ENCODE measurements at places on chromosomes 12 and 14.

DNA sequence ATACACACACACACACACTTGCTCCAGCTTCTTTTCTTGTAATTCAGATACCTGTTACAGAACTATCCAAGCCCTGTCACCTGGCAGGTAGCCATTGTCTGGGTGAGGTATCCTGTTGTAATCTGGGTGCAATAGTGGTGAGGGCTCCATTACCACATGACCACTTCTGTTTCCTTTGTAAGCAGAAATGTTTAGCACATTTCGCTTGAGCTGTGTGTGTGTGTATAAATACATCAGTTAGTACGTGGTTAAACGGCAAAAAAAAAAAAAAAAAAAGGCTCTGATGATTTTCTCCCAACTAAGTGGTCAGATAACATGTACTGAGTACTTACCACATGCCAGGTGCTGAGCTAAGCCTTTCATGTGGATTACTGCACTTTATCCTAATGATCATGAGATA, 129.3 kb upstream of the SSTR1 start:
- DNase-seq, result no peak

DNA sequence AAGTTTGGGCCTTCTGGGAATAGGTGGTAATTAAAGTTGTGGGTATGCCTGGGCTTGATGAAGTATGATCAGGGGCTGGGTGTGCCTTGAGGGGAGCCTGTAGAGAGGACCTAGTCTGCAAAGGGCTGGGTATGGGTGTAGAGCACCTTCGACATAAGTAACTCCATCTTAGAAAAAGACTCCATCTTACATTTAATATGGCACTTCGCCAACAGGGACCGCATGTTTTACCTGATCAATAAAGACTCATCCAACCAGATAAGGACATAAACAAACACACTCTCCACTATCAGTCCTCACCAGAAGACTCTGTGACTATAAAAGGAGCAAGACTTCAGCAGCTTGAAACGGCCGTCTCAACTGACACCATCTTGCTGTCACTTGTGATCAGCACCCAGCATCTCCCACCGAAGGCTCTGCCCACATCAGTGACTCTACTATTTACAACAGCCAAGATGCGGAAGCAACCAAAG, 23.5 kb upstream of the GPR68 start:
- no peak for DNase-seq

- DNase-seq, result peak; percentile 91
Observed at GRCh38 chr12:52010152-52010622, 3.4 kb downstream of the TAMALIN start.

- DNase-seq, result peak; percentile 35
Observed at GRCh38 chr12:65810036-65810435, 14.2 kb upstream of the HMGA2 start.

DNA sequence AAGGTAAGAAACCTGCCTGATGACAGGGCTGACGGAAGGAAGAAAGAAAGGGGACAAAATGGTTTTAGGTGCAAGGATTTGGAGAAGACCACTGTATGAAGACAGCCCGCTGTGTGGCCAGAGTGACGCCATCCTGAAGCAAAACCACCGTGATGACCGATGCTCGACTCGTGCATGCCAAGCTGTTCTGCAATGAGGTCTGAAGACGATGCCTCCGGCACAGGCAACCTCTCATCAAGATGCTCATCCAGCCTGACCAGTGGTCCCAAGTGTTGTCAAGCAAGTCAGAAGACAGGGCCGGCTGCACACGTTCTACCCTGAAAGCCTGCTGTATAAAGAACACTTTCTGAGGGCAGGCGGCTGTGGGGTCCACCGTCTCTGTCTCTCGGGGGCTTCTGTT, 34.8 kb downstream of the STX2 start:
- DNase-seq, result no peak

GRCh38 chr12:20018406-20018805, 349.9 kb upstream of the PDE3A start:
- no peak for DNase-seq

- no peak for DNase-seq
Observed at GRCh38 chr14:99037777-99038430, 234.1 kb downstream of the BCL11B start.

- no peak for DNase-seq
Observed at GRCh38 chr14:53742233-53742620, 214.4 kb downstream of the BMP4 start.

DNA sequence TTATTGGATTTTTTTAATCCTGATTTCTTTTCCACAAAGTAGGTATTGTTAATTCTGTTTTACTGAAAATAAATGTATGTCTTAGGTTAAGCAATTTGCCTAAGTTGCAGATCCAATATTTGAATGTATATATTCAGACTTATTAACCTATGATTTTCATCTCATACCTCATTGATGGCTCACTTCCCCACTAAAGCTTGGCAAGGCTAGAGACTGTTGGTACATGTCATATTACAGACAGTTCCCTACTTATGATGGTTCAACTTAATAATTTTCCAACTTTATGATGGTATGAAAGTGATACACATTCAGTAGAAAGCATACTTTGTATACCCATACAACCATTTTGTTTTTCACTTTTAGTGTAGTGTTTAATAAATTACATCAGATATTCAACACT, 33.2 kb upstream of the KCNH3 start:
- DNase-seq, result no peak

GRCh38 chr12:15538881-15539280, 216.6 kb downstream of the PTPRO start:
- DNase-seq, result peak; percentile 35

DNA sequence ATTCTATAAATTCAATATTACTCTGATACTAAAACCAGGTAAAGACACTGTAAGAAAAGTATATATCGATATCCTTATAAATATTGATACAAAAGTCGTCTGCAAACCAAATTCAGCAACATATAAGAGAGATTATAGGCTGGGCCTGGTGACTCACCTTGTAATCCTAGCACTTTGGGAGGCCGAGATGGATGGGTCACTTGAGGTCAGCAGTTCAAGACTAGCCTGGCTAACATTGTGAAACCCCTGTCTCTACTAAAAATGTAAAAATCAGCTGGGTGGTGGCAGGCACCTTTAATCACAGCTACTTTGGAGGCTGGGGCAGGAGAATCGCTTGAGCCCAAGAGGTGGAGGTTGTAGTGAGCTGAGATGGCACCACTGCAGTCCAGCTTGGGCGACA, 13.5 kb upstream of the TUBA1C start:
- no peak for DNase-seq

GRCh38 chr14:59292028-59292427, 103.6 kb downstream of the DAAM1 start:
- no peak for DNase-seq

Measured in GM03348 (cell line).